Ovary (tissue), 10 donors: ENCODE measurements at places on chromosomes 16 and 17. TPM values are rescaled to one million over a fixed set of nuclear protein-coding genes. Genes with fewer than 3 reads are reported as not detected.

- no peaks in the 10 kb centered on the region for H3K27me3 ChIP-seq
- H3K4me1 ChIP-seq: peaks cover 6% of the 10 kb centered on the region
- DNase-seq: no peak
- no peaks in the 10 kb centered on the region for H3K36me3 ChIP-seq
- no peak overlapping the region for H3K4me3 ChIP-seq
These were observed 627 bp upstream of the TSPOAP1 start for GRCh38 chr17:58329035-58329809.

GRCh38 chr17:2610195-2611175 lies 17.0 kb downstream of the PAFAH1B1 start:
- H3K4me3 ChIP-seq: no peak overlapping the region
- H3K27me3 ChIP-seq: no peaks in the 10 kb centered on the region
- DNase-seq: no peak

DNA sequence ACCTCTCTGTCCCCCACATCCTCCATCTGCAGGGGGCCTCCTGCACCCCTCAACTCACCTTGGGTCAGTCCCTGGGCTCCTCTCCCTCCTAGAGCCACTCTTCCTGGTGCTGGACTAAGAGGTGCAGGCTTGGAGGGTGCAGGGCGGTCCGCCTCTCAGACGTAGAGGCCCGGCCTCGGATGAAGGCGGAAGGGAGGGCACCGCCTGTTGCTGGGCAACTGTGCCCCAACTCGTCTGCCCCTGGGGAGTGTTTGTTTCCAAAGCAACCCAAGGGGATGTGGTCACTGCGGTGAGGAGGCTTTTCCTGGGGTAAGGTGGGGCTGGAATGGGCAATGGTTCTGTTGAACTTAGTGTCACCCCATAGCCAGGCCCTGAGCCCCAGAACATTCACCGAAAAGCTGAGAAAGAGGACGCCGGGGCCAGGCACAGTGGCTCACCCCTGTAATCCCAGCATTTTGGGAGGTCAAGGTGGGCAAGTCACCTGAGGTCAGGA lies at the start of gene C16orf54:
C16orf54 (minus strand) TSS at position 138 of the 493 bp plus-strand sequence. CDS start 1,039 bp downstream, outside the sequence.
- H3K27me3 ChIP-seq: no peaks in the 10 kb centered on the region
- H3K36me3 ChIP-seq: no peaks in the 10 kb centered on the region
- no peak within 1 kb of the TSS for H3K27ac ChIP-seq
- no peak for DNase-seq

DNA sequence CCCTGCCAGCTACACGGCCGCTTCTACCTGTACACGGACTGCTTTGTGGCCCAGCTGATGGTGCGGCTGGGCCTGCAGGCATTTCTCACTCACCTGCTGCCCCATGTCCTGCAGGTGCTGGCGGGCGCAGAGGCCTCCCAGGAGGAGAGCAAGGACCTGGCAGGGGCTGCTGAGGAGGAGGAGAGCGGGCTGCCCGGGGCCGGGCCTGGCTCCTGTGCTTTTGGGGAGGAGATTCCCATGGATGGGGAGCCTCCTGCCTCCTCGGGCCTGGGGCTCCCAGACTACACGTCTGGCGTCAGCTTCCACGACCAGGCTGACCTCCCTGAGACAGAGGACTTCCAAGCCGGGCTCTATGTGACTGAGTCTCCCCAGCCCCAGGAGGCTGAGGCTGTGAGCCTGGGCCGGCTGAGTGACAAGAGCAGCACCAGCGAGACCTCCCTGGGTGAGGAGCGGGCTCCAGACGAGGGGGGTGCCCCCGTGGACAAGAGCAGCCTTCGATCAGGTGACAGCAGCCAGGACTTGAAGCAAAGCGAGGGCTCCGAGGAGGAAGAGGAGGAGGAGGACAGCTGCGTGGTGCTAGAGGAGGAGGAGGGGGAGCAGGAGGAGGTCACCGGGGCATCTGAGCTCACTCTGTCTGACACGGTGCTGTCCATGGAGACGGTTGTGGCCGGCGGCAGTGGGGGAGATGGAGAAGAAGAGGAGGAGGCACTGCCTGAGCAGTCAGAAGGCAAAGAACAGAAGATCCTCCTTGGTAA lies 3.5 kb downstream of the WDR81 start:
- H3K4me3 ChIP-seq: no peak overlapping the region
- peak overlapping the region; percentile 100 for H3K27ac ChIP-seq

Gene C16orf86
- 6.8 TPM for polyA plus RNA-seq

Gene NXPH3
- 16.6 TPM for polyA plus RNA-seq

Gene LGALS9B
- not detected for polyA plus RNA-seq

Gene CA4
- 39.3 TPM for polyA plus RNA-seq

Gene MARCHF10
- polyA plus RNA-seq: 0.06 TPM

GRCh38 chr16:23274968-23275367 lies 27.1 kb upstream of the SCNN1B start:
- no peak for DNase-seq
- no peak overlapping the region for H3K27ac ChIP-seq
- no peaks in the 10 kb centered on the region for H3K27me3 ChIP-seq
- no peaks in the 10 kb centered on the region for H3K4me1 ChIP-seq

Gene DNAI2
- not detected for polyA plus RNA-seq

Gene GNAO1
- polyA plus RNA-seq: 1.1 TPM

Gene SMIM36
- not detected for polyA plus RNA-seq

DNA sequence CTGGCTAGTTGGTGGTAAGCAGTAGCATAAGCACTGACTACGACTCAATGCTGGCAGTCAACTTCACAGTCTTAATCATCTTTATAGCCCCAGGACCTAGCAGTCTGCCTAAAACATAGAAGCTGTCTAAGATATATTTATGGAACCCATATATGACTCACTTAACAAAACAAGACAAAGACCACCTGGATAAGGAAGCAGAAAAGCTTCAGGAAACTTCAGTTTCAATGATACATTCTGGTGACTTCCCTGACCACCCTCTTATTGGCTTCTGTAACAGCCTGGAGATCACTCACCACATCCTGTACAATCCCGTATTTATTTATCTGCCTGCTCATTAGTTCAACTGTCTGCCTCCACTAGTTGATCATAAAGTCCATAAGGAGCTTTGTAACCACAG lies 95.5 kb downstream of the PMP22 start:
- no peak for DNase-seq
- no peak overlapping the region for H3K4me3 ChIP-seq
- no peak overlapping the region for H3K27ac ChIP-seq
- no peaks in the 10 kb centered on the region for H3K4me1 ChIP-seq
- H3K36me3 ChIP-seq: no peaks in the 10 kb centered on the region
- no peaks in the 10 kb centered on the region for H3K27me3 ChIP-seq

Gene CD300H
- polyA plus RNA-seq: not detected

GRCh38 chr16:30104492-30104891 lies 8.5 kb upstream of the YPEL3 start:
- DNase-seq: no peak
- H3K27me3 ChIP-seq: no peaks in the 10 kb centered on the region
- no peaks in the 10 kb centered on the region for H3K36me3 ChIP-seq
- H3K4me3 ChIP-seq: no peak overlapping the region
- H3K4me1 ChIP-seq: no peaks in the 10 kb centered on the region

DNA sequence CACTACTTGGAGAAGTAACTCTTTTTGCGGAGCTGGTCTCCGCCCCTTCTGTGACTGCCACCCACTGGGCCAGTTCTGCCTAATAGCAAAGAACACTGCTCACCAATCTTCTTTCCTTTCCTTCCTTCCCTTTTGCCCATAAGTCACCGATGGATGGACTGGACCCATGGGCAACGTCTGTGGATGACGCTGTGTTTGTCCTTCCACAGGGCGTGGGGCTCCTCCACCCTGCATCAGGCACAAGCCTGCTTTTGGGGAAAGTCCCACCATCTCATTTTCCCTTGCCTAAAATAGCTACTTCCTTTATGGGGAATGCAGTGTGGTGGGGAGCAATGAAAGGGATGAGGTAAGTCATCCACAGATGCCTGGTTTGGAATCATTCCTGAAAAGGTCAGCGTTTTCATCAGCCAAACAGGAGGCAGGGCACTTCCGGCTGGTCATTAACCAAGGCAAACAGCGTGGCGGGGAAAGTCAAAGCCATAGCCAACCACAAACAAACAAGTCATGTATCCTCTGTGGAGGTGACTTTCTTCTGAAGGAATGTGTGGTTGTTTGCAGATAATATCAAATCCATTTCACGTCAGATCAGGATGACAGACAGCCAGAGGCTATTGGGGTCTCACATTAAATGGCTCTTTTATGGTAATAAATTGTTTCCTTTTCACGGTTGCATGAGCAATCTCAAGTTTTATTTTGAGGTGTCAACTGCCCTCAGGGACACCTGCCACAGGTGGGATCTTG lies 30.7 kb upstream of the MED9 start:
- H3K27ac ChIP-seq: no peak overlapping the region
- DNase-seq: no peak
- no peaks in the 10 kb centered on the region for H3K27me3 ChIP-seq
- H3K36me3 ChIP-seq: no peaks in the 10 kb centered on the region

DNA sequence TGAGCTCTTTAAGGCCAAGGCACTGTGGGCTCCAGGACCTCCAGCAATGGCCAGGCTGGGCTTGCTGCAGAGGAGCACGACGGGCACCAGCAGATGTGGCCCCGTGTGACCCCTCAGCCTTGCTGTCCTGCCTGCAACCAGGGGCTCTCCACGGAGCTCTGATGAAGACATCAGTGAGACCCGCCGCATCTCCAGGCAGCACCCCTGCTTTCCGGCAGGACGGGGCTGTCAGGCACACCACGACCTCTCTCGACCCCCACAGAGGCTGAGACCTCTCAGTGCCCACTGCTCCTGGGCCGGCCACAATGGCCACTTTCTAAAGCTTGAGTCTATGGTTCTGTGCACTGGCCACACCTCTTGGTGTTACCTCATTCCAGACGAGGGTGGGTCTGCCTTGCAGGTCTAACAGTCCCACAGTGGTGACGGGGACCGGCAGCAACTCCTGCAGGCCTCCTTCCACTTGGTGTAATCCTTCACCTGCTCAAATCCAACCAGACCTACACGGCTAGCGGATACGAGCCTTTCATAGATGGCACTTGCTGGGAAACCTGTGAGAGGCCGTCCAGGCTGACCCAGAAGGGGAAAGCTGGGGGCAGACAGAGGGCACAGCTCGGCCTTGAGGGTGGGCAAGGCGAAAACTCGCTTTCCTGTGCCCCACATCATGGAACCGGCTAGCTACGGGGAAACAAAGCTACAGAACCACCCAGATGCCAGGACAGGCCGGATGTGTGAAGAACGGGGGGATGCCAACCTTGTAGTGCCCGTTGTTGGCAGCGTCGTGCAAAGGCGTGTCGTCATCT lies 70.5 kb downstream of the ZNF778 start:
- H3K27me3 ChIP-seq: no peaks in the 10 kb centered on the region
- H3K27ac ChIP-seq: no peak overlapping the region
- no peak for DNase-seq
- no peak overlapping the region for H3K4me3 ChIP-seq
- H3K36me3 ChIP-seq: peaks cover 5% of the 10 kb centered on the region

Gene PRSS33
- polyA plus RNA-seq: not detected

Gene OR1F1
- not detected for polyA plus RNA-seq

Gene ABCC11
- 0.32 TPM for polyA plus RNA-seq

DNA sequence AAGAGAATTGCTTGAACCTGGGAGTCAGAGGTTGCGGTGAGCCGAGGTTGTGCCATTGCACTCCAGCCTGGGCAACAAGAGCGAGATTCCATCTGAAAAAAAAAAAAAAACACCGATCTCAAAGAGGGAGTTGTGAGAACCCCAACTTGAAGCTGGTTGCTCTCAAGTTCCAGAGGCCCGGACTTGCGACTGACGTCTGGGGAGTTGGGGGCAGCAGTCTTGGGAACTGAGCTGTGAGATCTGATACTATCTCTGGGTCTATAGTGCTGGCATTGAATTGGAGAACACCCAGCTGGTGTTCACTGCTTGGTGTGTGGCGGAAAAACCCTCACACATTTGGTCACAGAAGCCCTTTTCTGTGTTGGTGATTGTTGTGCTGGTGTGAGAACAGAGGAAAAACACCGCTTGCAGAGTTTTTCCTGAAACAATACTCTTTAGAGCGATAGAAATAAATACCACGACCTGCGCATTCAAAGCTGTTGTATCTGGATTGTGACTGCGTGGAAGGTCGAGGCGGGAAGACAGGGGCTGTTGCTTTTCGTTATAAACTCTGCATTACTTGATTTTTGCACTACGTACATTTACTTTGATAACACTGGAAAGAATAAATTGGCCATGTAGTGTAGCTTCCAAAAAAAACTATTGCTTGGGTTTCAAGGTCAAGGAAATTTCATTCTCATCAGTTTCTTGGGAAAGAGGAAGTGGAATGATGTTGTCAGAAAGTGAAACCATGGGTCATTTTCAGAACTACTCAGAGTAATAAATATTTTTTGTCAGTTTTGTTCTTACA lies 8.8 kb downstream of the SCIMP start:
- DNase-seq: no peak
- no peak overlapping the region for H3K4me3 ChIP-seq
- H3K36me3 ChIP-seq: no peaks in the 10 kb centered on the region
- no peaks in the 10 kb centered on the region for H3K27me3 ChIP-seq
- peaks cover 4% of the 10 kb centered on the region for H3K4me1 ChIP-seq

Gene ARSG
- polyA plus RNA-seq: 5.2 TPM

DNA sequence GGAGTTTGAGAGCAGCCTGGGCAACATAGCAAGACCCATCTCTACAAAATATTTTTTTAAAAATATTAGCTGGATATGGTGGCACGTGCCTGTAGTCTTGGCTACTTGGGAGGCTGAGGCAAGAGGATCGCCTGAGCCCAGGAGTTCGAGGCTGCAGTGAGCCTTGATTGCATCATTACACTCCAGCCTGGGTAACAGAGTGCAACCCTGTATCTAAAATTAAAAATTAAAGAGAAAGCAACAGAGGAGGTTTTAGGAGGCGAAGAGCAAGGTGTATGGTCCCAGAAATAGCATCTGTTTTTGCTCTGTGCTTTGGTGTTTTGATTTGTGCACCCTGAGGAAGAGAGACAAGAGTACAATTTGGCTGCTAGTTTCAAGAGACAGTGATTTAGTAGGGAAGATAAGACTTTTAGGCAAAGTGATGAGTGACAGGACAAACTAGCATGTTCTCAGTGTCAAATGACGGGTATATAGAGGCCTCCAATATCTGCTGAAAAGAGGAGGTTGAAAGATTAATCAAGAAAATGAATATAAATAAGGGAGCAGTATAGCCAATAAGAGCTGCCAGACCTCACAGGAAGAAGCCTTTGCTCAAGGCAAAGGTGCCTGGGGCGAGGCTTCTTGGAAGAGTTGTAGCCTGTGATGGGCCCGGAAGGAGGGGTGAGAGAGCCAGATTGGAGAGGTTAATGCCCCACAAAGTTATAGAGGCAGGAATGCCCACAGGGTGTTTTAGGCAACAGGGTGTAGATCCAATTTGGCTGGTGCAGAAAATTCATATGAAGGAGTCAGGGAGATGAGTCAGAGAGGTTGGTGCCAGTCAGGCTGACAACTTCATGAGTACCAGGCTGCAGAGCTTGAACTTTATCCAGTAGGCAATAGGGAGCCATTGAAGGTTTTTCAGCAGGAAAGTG lies 11.4 kb downstream of the HLF start:
- H3K27ac ChIP-seq: peak overlapping the region; percentile 17
- peaks cover 40% of the 10 kb centered on the region for H3K4me1 ChIP-seq
- DNase-seq: peak; percentile 38
- no peak overlapping the region for H3K4me3 ChIP-seq
- H3K36me3 ChIP-seq: no peaks in the 10 kb centered on the region
